ENCODE measurements at places on chromosomes 7 and 10. TPM values are rescaled to one million over a fixed set of nuclear protein-coding genes. Genes with fewer than 3 reads are reported as not detected.

GRCh38 chr7:121605317-121605680 lies 209.2 kb upstream of the FAM3C start:
- DNase-seq, result no peak

- DNase-seq, result no peak
Measured at GRCh38 chr10:95782318-95782717, 26.4 kb downstream of the ENTPD1 start.

DNA sequence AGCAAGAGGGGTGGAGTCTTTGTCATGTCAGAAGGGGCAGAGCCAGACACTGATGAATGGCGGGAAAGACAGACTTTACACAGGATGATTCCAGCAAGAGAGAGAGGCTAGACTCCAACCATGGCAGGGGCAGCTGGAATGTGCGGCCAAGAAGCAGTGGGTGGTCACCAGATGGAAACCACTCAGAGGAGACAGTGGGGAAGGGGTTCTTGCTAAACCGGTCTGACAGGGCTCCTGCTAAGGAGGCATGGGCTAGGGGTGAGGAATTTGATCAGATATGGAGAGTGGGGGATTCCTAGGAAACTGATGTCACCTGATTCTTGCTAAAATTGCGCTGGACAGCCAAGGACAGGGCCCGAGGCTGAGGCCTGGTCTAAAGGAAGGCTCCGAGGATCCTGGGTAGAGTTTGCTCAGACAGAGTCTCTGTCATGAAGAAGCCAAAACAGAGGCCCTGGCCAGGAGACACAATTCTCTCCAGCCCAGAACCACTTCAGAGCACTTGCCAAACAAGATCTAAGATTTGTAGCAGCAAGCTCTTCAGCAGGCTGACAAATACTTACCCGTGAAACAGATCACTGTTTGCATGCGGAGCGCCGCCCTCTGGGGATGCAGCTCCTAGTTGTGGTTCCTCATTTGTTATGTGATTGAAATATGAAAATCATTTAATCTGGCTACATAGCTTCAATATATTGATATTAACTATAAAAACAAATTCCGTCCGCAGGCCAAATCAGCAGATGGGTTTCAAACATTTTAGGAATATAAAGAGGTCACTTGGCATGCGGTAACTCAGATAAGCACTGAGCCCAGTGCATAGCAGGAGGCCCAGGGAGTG lies 377.0 kb downstream of the TCERG1L start:
- DNase-seq, result no peak

GRCh38 chr7:40470091-40470592 lies 335.3 kb downstream of the SUGCT start:
- no peak for DNase-seq

GRCh38 chr10:127694580-127695193 lies 42.3 kb upstream of the FOXI2 start:
- DNase-seq, result peak; percentile 4

DNA sequence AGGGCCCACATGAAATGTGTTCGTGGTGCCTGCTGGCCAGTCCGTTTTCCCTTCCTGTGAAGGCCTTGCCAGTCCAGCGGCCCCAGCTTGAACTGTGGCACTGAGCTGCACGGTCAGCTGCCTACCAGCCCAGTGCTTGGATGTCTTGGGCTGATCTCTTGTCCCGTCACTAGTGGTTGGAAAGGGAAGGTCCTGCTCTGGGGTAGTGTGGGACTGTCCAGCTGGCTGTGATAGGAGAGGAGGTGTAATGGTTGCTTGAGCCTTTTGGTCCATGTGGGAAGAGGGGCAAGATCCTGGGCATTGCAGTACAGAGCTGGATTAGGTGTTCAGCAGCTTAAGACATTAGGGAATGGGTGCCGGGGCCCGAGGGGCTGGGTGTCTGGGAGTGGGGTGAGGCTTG lies 15.0 kb downstream of the BUD23 start:
- DNase-seq, result no peak

GRCh38 chr7:2863461-2864066 lies 19.5 kb upstream of the GNA12 start:
- peak; percentile 94 for DNase-seq

GRCh38 chr7:8490391-8491045 lies 57.1 kb downstream of the NXPH1 start:
- no peak for DNase-seq

GRCh38 chr7:50605059-50605458 lies 39.9 kb upstream of the DDC start:
- no peak for DNase-seq

- no peak for DNase-seq
Measured at GRCh38 chr10:7458556-7458955, 47.7 kb upstream of the SFMBT2 start.

DNA sequence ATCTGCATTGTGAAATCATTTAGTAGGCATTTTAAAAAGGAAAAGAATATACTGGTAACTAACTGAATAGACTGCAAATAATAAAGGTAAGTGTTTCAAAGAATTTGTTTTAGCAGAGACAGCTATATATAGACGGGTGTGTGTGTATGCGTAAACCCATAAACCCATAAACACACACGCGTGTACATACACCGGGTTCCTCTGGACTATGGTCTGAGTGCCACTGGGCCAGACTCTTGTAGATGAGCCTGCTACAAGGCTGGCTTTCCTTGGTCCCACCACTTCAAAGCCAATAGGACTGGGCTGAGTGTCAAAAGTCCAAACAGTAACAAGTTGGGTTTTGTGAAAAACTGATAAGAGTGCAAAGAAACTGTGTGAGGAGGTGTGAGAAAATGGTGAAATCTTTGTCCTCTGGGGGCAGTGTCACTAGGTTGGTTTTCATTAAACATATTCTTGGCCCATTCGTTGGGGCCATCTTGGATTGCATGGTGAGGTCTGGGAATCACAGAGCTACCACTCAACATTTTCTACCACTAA lies 39.8 kb downstream of the GNA12 start:
- DNase-seq, result no peak

GRCh38 chr7:128734890-128735289 lies 4.3 kb upstream of the CALU start:
- DNase-seq, result no peak

DNA sequence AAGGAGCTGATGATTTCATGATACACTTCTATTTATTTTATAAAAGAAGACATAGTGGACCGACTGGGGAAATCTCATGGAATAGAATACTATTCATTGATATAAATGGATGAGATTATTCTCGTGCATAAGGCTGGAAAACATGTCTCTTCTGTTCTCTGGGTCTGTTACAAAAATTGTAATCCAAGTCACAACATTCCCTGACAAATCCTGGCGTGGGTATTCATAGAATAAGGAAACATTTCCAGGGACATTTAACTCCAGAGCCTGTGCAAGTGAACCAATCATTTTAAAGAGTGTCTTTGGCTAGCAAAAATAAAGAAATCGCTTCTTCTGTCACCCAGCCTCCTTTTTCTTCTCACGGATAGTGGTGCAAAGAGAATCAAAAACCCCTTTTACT lies 1148.5 kb upstream of the AUTS2 start:
- no peak for DNase-seq

DNA sequence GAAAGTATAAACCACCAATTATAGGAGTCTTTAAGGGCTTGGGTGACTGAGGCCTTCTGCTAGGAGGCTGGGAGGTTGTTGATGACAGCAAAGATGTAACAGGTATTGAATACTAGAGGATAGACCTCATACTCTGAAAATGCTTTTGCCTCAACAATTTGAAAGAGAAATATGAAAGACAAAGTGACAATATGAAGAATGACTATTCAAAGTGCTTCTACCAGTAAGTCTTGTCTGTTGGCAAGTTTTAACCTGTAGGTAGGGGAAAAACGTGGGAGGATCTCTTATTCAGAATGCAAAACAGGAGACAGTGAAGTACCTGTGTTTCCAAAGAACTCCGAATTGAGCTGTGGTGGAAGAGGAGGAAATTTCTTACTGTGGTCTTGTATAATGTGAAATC lies 38.2 kb downstream of the GBF1 start:
- no peak for DNase-seq

GRCh38 chr7:91596287-91596686 lies 284.2 kb downstream of the MTERF1 start:
- DNase-seq, result no peak

DNA sequence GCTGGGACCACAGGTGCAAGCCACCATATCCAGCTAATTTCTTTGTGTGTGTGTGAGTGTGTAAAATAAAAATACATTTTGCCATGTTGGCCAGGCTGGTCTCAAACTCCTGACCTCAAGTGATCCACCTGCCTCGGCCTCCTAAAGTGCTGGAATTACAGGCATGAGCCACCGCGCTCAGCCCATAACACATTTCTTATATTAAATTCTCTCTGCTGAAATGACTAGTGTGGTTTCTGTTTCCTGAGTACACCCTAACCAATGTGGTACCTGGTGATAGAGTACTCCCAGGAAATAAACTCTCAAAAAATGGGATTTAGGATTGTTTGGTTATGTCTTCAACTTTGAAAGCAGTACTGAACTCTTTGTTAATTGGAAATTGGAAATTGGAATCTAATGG lies 19.4 kb upstream of the FHIP2A start:
- DNase-seq, result no peak

DNA sequence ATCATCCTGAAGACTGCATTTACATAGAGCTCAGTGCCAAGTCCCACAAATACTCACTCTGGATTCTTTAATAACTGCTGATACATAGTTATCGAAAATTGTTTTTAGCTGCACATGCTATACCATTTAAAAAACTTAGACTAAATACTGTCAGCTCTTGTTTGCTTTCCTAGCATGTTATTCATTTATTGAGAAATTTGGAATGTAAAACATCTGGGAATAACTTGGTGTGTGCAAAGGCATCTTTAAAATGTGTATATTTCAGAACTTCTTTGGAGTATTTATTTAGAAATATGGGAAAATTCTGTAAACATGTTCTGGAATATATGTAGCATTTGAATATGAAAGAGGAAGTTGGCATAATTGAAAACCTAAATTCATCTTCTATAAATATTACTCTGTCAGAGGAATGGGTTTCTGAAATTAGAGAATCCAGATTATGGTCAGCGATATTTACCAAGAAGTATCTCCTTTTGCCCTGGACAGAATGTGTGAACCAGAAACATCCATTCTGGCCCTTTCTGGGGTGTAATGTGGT lies 119.7 kb downstream of the ARID5B start:
- no peak for DNase-seq

- no peak for DNase-seq
Measured at GRCh38 chr7:73533742-73534141, 11.6 kb upstream of the BAZ1B start.

- peak; percentile 51 for DNase-seq
Measured at GRCh38 chr7:7157177-7157886, 25.0 kb upstream of the C1GALT1 start.

DNA sequence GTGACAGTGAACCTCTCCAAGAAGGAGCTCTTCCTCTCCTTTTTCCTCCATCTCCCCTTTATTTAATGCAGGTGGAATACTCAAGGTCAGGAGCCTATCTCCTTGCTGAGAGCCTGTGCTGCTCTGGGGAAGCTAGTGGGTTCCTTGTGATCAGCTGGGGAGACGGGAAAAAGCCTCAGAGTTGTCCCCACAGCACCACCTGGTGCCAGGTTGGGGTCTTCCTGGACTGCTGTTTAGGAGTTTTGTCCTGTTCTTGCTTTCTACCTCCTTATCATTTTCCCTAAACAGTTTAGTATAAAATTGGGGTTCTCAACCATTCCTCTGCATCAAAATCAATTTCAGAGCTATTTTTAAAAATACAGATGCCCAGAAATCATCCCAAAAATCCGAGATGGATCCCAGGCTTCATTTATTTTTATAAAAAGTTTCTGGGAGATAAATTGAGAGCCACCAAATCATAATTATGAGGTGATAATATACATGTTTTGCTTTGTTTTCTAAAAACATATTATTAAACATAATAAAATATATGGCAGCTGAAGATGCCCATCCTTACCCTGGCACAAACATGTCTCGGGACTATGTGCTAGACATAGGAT lies 44.3 kb downstream of the MACC1 start:
- DNase-seq, result peak; percentile 45

- no peak for DNase-seq
Measured at GRCh38 chr10:33666686-33667480, 332.4 kb upstream of the NRP1 start.

- DNase-seq, result no peak
Measured at GRCh38 chr7:66043681-66044497, 31.7 kb upstream of the ASL start.

GRCh38 chr7:96347471-96347870 lies 25.6 kb upstream of the SLC25A13 start:
- no peak for DNase-seq

DNA sequence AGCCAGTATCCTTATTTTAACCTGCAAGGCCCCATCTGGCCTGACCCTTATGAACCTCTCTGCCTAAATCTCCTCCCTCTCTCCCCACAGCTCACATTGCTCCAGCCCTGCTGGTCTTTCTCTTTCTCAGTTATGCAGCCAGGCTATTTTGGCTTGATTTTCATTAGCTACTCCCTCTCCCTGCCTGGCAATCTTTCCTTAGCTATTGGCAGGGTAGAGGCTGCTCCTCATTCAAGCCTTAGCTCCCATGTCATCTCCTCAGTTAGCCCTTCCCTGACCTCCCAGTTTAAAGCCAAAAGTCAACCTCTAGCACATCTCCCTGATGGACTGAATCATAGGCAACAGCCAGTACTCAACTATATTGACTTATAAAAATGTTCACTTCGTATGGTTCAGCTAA lies 214.4 kb upstream of the CELF2 start:
- DNase-seq, result no peak

DNA sequence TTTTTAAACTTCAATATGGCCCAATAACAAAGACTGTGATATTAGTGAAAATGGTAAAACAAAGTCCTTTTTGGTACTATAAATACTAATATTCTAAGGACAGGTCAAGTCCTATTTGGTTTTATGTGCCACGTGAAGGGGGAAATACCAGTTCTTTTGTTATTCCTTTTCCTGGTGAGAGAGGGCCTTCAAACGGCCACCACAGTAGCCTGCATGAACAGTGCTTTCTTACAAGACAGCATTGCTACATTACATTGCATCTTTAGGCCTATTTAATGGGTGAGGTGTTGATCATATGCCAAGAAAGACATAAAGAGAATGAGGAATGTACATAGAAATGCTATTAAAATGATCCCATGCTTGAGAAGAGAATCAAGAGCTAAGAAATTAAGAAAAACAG lies 214.8 kb downstream of the LRRTM3 start:
- no peak for DNase-seq

GRCh38 chr7:127239814-127240213 lies 12.9 kb downstream of the GRM8 start:
- no peak for DNase-seq

GRCh38 chr10:49079499-49079898 lies 35.8 kb downstream of the VSTM4 start:
- DNase-seq, result no peak

DNA sequence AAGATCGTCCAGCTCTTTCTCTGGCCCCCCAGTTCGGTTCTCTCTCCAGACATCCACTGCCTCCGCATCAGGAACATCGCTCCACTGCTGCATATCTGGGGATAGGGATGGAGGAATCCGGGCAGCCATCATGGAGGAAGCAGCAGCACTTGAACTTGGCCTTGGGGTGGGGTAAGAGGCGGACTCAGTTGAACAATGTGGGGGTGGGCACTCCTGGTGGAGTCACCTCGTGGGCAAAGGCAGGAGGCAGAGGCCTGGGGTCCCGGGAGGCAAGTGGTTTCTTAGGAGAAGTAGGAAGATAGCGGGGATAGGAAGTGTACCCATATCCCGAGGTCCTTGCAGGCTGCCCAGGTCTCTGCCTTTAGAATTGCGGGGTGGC lies 98.3 kb downstream of the CHST15 start:
- DNase-seq, result no peak

- DNase-seq, result no peak
Measured at GRCh38 chr10:83536426-83536825, 602.9 kb upstream of the GHITM start.

The WNT2 gene
- 2.5 TPM for total RNA-seq

The TAS2R41 gene
- total RNA-seq, result not detected

The FBXO24 gene
- total RNA-seq, result not detected

The TMEM139 gene
- not detected for total RNA-seq

The CHST12 gene
- 9.7 TPM for total RNA-seq

The TBC1D12 gene
- 22.3 TPM for total RNA-seq

The GDF2 gene
- not detected for total RNA-seq

The PLAC9 gene
- not detected for total RNA-seq

Data from SJSA1 (cell line).